K562 (cell line): ENCODE measurements at places on chromosomes 4 and X.

- DNase-seq = no peak
Observed at GRCh38 chrX:47160781-47161180, 15.8 kb downstream of the RBM10 start.

DNA sequence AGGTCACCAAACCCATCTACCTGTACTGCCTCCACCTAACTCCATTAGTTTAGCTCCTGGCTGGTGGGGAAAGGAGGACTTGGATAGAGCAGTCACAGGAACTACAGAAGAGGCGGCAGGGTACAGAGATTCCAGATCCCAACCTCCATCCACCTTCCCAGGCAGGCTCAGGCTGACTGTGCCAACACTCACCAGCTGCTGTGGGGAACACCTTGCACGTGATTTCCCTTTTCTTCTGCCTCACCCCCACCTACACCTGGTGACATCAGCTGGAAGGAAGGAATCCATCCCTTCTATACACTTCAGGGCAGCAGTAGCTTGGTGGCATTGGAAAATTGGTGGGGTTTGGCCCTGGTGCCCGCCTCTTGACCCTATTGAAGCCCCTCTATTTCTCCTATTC lies 41.5 kb downstream of the EFNB1 start:
- no peak for DNase-seq

- peak; percentile 69 for DNase-seq
Observed at GRCh38 chrX:121161501-121161933, 114.1 kb downstream of the GLUD2 start.

- no peak for DNase-seq
Observed at GRCh38 chr4:139175646-139176301, 1.2 kb downstream of the ELF2 start.

- no peak for DNase-seq
Observed at GRCh38 chrX:30570505-30570904, 7.1 kb downstream of the TASL start.

DNA sequence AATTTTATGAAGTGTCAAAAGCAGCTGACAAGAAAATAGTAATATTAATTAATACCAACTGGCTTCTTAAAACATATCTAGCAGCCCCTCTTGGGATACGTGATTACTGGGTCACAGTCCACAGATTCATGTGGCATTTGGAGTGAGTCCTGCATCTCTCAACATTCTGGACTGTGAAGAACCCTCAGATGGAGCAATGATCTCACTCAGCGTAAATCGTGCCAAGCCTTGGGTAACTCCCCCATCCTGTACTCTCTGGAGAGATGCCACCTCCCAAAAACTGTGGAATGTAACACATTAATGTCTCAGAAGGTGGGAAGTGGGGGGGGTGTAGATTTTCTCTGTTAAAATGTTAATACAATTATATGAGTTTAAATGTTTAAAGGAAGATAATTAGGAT lies 118.2 kb upstream of the IQCM start:
- no peak for DNase-seq

- no peak for DNase-seq
Observed at GRCh38 chr4:145775406-145775805, 95.5 kb downstream of the C4orf51 start.

DNA sequence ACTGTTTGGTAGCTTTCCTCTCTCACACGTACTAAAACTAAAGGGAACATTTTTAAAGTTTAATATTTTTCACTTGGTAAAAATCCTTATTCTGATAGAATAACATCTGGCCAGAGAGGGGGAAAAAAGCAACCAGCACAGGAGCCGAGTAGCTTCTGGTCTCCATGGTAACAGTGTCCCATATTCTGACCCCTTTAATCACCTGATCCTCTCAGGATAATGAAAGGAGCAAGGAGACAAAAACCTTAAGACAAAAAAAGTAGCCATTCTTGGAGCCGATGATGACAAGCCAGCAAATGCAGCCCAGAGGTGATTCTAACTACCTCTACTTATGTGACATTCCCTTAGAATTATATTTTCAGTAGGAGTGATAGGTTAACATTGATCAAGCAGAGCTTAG lies 126.6 kb downstream of the SLC39A8 start:
- DNase-seq = no peak

GRCh38 chr4:891747-892146 lies 40.4 kb downstream of the GAK start:
- DNase-seq = peak; percentile 38

DNA sequence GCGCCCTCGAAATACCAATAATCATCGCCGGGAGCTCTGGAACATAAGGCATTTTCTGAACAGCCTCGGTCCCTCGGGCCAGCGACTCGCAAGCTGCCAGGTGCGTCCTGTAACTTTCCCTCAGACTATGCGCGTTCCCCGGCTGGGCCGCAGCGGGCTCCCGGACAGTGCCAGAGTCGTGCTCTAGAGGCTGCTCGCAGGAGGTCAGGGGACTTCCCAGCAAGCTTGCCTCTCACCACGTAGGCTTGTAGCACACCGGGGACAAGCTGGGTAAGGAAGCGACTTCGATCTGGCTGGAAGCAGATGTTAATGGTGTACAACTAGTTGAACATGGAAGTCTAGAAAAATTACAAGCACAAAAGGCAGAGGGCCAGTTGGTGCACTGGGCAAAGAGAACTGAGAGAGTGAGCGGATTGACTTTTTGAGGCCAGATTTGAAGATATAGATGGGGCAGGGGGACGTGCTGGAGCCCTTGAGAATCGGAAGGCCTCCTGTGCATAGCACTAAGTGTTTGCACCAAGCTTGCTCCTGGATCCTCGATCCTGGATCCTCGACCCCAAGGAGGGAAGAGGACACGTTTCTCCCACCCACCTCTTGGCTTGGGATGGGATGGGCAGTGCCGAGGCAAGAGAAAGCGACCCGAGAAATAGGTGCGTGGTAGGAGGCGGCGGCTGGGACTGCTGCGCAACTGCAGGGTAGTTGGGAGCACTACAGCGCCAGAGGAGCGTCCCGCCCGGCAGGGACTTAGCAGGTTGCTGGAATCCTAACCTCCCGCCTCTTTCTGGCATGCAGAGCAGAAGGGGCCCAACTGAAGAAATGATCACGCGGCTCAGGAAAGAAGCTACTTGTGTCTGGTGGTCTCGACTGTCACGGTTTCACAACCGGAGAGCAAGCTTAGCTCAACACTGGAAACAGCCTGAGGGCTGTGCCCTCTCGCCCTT lies 19.9 kb upstream of the ZIC3 start:
- DNase-seq = no peak

DNA sequence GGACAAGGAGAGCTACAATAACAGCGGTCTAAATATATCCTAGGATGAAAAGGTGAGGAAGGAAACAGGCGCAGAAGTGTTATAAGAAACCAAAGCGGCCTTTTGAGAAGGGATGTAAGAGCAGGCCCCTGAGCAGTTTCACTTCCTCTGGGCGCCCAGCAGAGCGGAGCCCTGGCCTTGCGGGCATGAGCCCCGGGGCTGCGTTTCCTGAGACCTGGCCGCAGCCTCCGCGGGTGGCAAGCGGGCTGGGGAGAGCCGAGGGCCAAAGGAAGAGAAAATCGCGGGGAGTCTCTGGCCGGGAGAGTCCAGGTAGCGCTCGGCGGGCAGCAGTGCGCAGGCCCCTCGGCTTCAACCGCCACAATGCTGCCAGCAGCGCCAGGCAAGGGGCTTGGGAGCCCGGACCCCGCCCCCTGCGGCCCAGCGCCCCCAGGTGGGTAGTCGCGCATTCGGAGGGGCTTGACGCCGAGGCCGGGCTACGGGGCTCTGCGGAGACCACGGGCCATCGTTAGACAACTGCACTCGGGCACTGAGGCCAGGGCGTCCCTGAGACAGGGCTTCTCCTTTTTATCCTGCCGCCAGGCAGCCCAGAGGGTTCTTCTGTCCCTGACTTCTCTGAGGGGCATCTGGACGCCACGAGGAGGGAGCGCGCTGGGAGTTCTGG lies at the start of gene BANK1:
BANK1 (plus strand) TSS at position 210 of the 661 bp plus-strand sequence; CDS start at position 361, 151 bp downstream.
- DNase-seq = no peak

GRCh38 chr4:122005064-122005755 lies 53.4 kb upstream of the TRPC3 start:
- no peak for DNase-seq

GRCh38 chrX:56499372-56499771 lies 64.1 kb upstream of the UBQLN2 start:
- no peak for DNase-seq

DNA sequence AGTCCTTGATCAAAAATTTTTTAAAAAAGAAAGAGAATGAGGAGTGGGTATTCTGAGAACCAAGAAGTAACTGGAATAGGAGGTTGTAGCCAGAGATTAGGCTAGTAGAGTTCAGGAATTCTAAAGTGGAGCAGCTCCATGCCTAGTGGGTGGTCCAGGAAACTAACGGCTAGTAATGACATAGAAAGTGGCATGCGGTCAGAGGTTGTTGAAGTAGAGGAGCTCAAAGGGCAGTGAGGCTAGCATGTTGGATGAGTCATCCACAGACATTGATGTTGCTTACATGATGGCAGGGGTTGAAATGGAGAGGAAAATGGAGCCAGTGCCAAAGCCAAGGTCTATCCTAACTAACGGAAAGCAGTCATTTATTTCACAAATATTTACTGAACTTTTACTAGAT lies 42.1 kb downstream of the TEX13B start:
- no peak for DNase-seq

- DNase-seq = no peak
Observed at GRCh38 chr4:129384974-129385373, 289.0 kb downstream of the C4orf33 start.

DNA sequence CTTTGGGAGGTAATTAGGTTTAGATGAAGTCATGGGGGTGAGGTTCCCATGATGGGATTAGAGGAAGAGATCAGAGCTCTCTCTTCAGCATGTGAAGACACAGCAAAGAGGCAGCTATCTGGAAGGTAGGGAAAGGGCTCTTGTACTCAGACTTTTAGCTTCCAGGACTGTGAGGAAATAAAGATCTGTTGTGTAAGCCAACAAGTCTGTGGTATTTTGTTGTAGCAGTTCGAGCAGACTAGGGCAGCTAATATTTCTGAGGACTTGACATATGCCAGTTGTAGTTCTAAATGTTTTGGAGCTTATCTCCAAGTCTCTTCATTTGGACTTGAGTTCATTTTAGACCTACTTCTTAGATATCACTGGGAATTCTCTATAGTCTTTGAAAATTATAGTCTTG lies 137.3 kb upstream of the PDE5A start:
- DNase-seq = no peak

- no peak for DNase-seq
Observed at GRCh38 chrX:38675856-38676255, 114.5 kb downstream of the TSPAN7 start.

GRCh38 chr4:82360298-82361177 lies 13.3 kb downstream of the HNRNPD start:
- peak; percentile 21 for DNase-seq

- DNase-seq = no peak
Observed at GRCh38 chr4:169976951-169977350, 49.2 kb downstream of the MFAP3L start.

DNA sequence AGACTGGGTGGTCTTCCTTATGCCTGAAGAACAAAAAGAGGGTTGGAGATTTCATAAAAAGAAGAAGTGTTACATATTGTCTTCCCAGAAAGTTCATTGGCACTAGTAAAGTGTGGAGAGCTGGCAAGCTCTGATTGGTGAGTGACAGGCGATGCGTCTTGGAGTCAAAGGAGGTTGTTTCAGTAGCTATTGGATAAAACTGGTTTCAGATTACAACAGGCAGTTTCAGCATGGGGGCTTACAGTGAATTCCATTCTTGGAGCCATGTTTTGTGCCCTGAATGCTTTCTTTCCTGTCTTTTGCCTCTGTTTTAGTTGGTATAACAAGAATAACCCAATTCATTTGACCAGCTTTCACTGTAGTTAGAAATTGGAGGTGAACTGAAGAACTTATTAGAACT lies 750.5 kb downstream of the ADGRL3 start:
- no peak for DNase-seq

- DNase-seq = no peak
Observed at GRCh38 chr4:151606061-151606460, 154.7 kb downstream of the GATB start.

- no peak for DNase-seq
Observed at GRCh38 chr4:156113138-156113765, 159.6 kb upstream of the CTSO start.

DNA sequence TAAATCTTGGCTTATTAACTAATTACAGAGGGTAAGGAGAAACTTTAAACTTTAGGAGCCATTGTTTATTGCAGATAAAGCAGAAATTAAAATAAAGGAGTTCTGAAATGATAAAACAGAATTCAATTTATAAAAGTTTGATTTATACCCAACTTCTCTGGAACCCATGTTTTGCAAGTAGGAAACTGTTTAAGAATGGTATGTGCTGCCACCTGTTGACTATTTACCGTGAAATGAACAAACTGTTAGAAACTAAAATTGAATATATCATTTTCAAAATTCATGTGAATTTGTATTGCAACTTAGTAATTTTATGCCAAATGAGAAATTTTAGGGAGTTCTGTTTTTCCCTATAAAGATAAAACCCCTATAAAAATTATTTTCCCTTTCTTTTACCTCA lies 11.0 kb upstream of the TBC1D8B start:
- no peak for DNase-seq

DNA sequence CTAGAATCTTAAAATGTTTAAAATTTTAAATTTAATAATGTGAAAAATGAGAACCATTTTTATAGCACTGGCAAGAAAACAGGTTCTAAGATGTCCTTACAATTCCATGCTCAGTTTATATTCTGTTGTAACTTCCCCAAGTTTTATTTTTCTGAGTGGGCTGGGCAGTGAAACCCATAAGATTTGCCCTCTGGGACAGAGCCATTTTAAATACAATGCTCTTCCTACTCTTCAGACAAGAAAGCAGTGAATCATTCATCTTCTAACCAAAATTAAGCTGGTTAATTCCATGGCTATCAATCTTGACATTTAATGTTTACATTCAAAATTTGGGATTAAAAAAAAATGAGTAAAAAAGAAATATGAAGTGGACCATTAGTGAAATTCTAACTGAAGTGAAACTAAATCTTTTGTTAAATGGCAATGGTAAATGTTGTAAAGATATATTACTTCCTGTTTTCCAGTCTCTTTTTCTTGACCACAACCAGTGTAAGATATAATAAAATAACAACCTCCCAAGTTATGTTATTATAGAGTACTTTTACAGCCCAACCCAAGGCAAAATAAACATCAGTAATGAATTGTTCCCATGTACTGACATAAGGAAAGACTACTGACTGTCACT lies 37.2 kb upstream of the PTPN13 start:
- no peak for DNase-seq

DNA sequence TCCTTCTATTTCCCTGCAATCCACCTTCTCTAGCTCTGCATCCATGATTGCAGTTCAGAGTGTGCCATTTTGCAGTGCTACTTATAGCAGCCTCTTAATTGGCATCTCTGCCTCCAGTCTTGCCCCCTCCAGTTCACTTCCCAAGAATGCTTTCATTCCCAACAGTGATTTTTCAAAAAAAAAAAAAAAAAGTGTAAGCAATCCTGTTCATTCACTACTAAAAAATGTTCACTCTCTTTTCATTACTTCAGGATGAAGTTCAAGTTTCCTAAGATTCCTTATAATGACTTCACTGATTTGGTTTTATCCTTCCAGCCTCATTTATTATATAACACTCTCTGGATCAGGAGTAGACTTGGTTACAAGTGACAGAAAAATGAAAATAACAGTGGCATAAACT lies 124.7 kb upstream of the LNX1 start:
- DNase-seq = no peak

DNA sequence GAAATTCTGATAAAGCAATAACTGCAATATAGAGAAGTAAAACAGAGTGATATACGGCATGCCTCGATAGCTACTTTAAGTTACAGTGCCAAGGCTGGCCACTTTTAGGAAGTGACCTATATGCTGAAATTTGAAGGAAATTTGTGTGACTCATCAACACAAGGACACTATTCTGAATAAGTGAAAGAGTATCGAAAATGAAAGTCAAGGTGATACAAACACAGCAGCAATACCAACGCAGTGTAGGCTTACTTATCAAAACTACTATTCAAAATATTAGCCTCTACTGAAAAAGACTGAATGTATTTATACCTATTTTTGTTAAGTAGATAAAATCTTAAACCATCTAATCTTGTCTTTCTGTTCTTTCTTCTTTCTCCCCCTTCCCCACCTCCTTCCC lies 459.9 kb upstream of the GNPDA2 start:
- DNase-seq = no peak
